ENCODE measurements at places on chromosomes 6 and 20. TPM values are rescaled to one million over a fixed set of nuclear protein-coding genes. Genes with fewer than 3 reads are reported as not detected.

GRCh38 chr6:102562713-102563112 is 1169.2 kb downstream of the GRIK2 start:
- H3K4me3 ChIP-seq: no peak overlapping the region
- H3K27me3 ChIP-seq: no peaks in the 10 kb centered on the region
- H3K4me1 ChIP-seq: no peaks in the 10 kb centered on the region

GRCh38 chr6:50977796-50978195 is 159.1 kb downstream of the TFAP2B start:
- H3K4me1 ChIP-seq: no peaks in the 10 kb centered on the region
- no peak for DNase-seq
- H3K27ac ChIP-seq: no peak overlapping the region
- no peak overlapping the region for H3K4me3 ChIP-seq

GRCh38 chr20:16701296-16701695 is 28.5 kb upstream of the SNRPB2 start:
- no peak for DNase-seq
- no peak overlapping the region for H3K4me3 ChIP-seq
- H3K27ac ChIP-seq: no peak overlapping the region
- H3K27me3 ChIP-seq: no peaks in the 10 kb centered on the region
- no peaks in the 10 kb centered on the region for H3K4me1 ChIP-seq

GRCh38 chr20:53711333-53712211 is 117.9 kb upstream of the ZNF217 start:
- no peak overlapping the region for H3K4me3 ChIP-seq
- no peaks in the 10 kb centered on the region for H3K36me3 ChIP-seq
- DNase-seq: no peak
- no peaks in the 10 kb centered on the region for H3K27me3 ChIP-seq

GRCh38 chr6:13025893-13026499 is 302.3 kb downstream of the TBC1D7 start:
- H3K27me3 ChIP-seq: no peaks in the 10 kb centered on the region
- H3K4me3 ChIP-seq: no peak overlapping the region
- H3K27ac ChIP-seq: no peak overlapping the region
- no peaks in the 10 kb centered on the region for H3K4me1 ChIP-seq
- no peaks in the 10 kb centered on the region for H3K36me3 ChIP-seq

DNA sequence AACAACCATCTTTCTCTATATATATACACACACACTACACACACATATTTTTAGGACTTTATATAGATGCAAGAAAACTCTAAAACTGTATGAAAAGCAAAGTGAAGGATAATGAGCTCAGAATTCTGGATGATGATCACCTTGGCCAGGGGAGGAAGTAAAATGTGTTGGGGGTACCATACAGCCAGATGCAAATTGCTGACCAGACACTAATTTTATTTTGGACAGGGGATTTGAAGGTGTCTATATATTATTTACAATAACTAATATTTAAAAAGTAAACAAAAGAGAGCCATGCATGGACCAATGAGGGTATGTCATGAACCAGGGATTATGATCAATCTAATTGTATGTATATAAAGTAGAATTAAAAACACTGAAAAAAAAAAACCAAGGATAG is 19.8 kb upstream of the TBC1D22B start:
- H3K27me3 ChIP-seq: no peaks in the 10 kb centered on the region
- DNase-seq: no peak
- no peaks in the 10 kb centered on the region for H3K36me3 ChIP-seq
- H3K27ac ChIP-seq: no peak overlapping the region

GRCh38 chr6:147653631-147654030 is 145.1 kb downstream of the SAMD5 start:
- H3K4me1 ChIP-seq: no peaks in the 10 kb centered on the region
- no peaks in the 10 kb centered on the region for H3K27me3 ChIP-seq
- no peak overlapping the region for H3K27ac ChIP-seq

DNA sequence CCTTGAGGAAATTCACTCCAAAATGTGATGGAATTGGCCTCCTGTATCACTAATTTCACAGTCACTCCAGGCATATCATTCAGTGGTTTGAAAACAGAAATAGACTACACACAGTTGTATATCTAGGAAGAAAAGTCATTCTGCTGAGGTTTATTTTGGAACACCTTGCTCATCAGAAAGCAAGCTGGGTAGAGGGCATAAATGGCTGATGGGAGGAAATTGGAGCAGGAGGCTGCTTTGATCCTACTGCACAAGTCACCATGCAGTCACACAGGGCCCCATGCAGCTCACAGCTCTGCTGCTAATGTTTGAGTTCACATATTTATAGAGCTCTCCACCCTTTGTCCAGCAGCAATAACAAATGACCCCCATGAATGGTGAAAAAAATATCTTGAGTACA is 12.3 kb downstream of the NHLRC1 start:
- no peaks in the 10 kb centered on the region for H3K27me3 ChIP-seq
- H3K27ac ChIP-seq: no peak overlapping the region

GRCh38 chr6:143515061-143515760 is 3.7 kb upstream of the FUCA2 start:
- H3K27me3 ChIP-seq: no peaks in the 10 kb centered on the region
- H3K36me3 ChIP-seq: no peaks in the 10 kb centered on the region
- H3K4me3 ChIP-seq: no peak overlapping the region

- no peaks in the 10 kb centered on the region for H3K36me3 ChIP-seq
- no peaks in the 10 kb centered on the region for H3K27me3 ChIP-seq
- H3K27ac ChIP-seq: no peak within 1 kb of the TSS
- no peaks in the 10 kb centered on the region for H3K4me1 ChIP-seq
These were observed at the start of gene C2 for GRCh38 chr6:31927242-31927862. Gene C2, plus strand, starts transcription at chr6:31927717. Its CDS starts 36 bp downstream, at chr6:31927753.

GRCh38 chr6:43221046-43221972 is 8.0 kb downstream of the DNPH1 start:
- no peak for DNase-seq
- peaks cover 4% of the 10 kb centered on the region for H3K4me1 ChIP-seq
- H3K27ac ChIP-seq: peak overlapping the region; percentile 40
- no peaks in the 10 kb centered on the region for H3K27me3 ChIP-seq
- no peaks in the 10 kb centered on the region for H3K36me3 ChIP-seq
- H3K4me3 ChIP-seq: no peak overlapping the region

DNA sequence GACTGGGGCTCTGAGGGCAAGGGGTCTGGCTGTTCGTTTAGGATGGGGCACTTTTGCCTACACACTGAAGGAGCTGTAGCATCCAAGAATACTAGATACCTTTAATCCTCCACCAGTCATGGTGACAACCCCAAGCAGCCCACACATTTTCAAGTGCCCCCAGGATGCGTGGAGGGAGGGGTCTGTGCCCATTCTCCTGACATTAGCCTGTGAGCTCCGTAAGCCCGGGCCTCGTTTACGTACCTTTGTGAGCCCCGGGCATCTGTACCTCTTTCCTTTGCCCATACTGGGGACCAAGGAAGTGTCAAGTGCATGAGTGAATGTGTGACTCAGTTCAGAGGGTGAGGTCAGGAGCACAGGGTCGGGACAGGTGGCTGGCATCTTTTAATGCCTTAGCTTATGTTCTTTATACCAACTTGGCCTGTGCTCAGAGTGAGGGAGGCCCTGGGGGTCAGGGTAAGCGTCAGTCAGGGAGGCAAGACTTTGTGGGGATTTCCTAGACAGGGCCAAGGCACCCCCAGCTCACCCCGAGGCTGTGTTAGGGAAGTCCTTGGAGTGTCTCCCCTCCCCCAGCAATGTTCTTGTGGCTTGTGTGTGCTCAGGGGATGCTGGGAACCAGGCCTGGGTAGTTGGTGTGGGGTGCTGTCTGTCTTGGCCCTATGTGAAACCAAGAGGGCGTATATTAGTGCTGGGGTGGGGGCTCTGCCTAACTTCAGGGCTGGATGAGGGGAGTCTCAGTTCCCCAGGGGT is 12.9 kb downstream of the VEGFA start:
- H3K27me3 ChIP-seq: no peaks in the 10 kb centered on the region
- H3K27ac ChIP-seq: no peak overlapping the region
- H3K4me3 ChIP-seq: no peak overlapping the region
- H3K4me1 ChIP-seq: no peaks in the 10 kb centered on the region
- DNase-seq: no peak
- H3K36me3 ChIP-seq: no peaks in the 10 kb centered on the region

- H3K27ac ChIP-seq: no peak overlapping the region
- H3K4me3 ChIP-seq: no peak overlapping the region
- DNase-seq: no peak
- no peaks in the 10 kb centered on the region for H3K27me3 ChIP-seq
- no peaks in the 10 kb centered on the region for H3K4me1 ChIP-seq
- H3K36me3 ChIP-seq: no peaks in the 10 kb centered on the region
These were observed 15.2 kb downstream of the EFHC1 start for GRCh38 chr6:52435345-52435744.

- peak overlapping the region; percentile 12 for H3K4me3 ChIP-seq
- no peak for DNase-seq
- no peaks in the 10 kb centered on the region for H3K36me3 ChIP-seq
- no peaks in the 10 kb centered on the region for H3K4me1 ChIP-seq
These were observed 19.6 kb upstream of the ABT1 start for GRCh38 chr6:26576929-26577719.

DNA sequence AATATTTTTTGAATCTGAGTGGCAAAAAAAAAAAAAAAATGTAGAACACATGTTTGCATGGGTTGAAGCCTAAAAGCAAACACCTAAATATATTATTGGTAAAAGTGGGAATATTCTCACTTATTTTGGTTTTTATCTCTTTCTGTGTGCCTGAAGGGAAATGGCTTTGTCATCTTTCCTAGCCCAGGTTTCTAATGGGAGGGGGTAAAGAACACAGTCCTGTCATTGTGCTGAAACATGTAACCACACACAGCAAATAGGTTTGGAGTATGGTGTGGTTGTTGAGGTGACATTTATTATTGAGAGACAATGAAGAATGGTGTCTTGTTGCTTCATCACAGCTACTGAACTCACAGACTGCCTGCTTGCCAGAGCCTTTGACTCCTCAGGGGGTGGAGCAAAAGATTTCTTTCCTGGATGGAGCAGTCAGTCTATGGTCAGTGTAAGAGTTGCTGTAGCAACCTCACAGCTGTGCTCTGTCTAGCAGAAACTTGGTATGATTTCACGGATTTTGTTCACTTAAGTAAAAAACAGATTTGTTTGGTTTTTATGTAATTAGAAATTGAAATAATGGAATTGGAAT is 70.2 kb downstream of the CEP57L1 start:
- no peaks in the 10 kb centered on the region for H3K36me3 ChIP-seq
- DNase-seq: peak; percentile 57
- H3K27ac ChIP-seq: no peak overlapping the region
- H3K4me3 ChIP-seq: no peak overlapping the region

DNA sequence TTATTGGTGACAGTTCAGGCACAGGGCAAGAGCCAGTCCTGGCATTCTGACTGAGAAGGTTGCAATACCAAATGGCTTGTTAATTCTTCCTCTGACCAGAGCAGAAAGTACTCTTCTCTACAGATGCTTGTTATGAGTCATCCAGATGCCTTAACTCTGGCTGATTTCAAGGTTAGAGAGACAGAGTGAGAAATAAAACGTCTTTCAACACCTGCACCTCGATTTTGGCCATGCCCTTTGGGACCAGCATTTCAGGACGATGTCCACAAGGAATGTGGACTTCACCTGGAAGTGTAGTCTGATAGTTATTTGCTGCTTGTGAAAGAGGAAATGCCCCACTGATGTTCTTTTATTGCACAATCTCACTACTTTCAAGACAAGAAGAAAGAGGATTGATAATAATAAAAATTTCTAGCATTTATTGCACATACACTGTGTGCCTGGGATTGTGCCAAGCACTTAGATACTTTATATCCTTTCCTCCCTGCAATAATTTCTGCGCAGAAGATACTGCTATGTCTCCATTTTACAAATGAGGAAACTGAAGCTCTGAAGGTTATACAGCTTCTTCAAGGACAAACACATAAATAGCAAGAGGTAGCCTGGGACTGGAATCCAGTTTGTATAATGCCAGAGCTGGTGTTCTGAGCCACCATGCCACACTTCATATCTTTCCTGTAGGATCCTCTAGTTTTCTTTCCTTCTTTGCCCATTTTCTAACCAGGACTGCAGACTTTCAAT is 33.5 kb upstream of the MCM3 start:
- H3K27ac ChIP-seq: no peak overlapping the region
- H3K27me3 ChIP-seq: no peaks in the 10 kb centered on the region
- H3K36me3 ChIP-seq: no peaks in the 10 kb centered on the region
- DNase-seq: no peak

- no peak overlapping the region for H3K27ac ChIP-seq
- no peak for DNase-seq
- no peaks in the 10 kb centered on the region for H3K36me3 ChIP-seq
- H3K4me1 ChIP-seq: peaks cover 10% of the 10 kb centered on the region
These were observed 27.1 kb downstream of the FOXP4 start for GRCh38 chr6:41573276-41573675.

- H3K27me3 ChIP-seq: no peaks in the 10 kb centered on the region
- no peak overlapping the region for H3K4me3 ChIP-seq
- H3K4me1 ChIP-seq: no peaks in the 10 kb centered on the region
- no peak overlapping the region for H3K27ac ChIP-seq
- DNase-seq: no peak
- no peaks in the 10 kb centered on the region for H3K36me3 ChIP-seq
These were observed 4.2 kb downstream of the UBE2J1 start for GRCh38 chr6:89348372-89348771.

Gene LRRC1
- total RNA-seq: 37.4 TPM

Gene LAMA5
- total RNA-seq: 16.6 TPM

Gene CD24
- 16.8 TPM for total RNA-seq

Gene PTGIS
- 38.7 TPM for total RNA-seq

Gene TTBK1
- total RNA-seq: not detected

Gene MEP1A
- 1.3 TPM for total RNA-seq

Gene SLC52A3
- 0.16 TPM for total RNA-seq

Gene ULBP1
- not detected for total RNA-seq

All from breast epithelium (tissue), 4 donors.